ENCODE measurements at places on chromosomes 1 and 21.

GRCh38 chr1:58784758-58785441 lies 1.1 kb upstream of the JUN start:
- DNase-seq = peak; percentile 87

GRCh38 chr1:198910816-198911215 lies 272.0 kb downstream of the PTPRC start:
- no peak for DNase-seq

- no peak for DNase-seq
Measured at GRCh38 chr1:192620071-192620635, 15.8 kb upstream of the RGS13 start.

GRCh38 chr1:186519982-186520381 lies 59.1 kb upstream of the PDC start:
- no peak for DNase-seq

GRCh38 chr1:43034778-43035177 lies 76.1 kb upstream of the SLC2A1 start:
- DNase-seq = no peak

GRCh38 chr1:11142618-11143391 lies 43.1 kb upstream of the EXOSC10 start:
- DNase-seq = no peak

- DNase-seq = peak; percentile 94
Measured at GRCh38 chr1:65309304-65310077, at the start of gene DNAJC6. DNAJC6 (plus strand) TSS chr1:65309543; CDS start chr1:65309746, 203 bp downstream.

DNA sequence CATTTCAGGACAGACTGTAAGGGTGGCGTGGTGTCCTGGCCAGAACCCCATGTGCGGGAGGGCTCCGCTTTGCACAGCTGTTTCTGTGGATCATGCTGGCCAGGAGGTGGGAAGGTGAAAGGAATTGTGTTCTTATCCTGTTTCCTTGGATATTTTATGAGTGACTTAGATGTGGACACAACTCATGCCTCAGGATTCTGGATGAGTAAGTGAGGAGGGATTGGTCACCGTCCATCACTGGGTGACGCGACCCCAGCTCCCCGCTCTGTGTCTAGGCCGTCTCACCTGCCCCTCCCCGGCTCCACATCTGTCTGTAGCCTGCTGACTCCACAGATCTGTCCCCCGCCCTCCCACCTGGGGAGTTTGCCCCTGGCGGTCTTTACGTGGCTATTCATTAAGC lies 48.8 kb downstream of the PIK3CD start:
- DNase-seq = no peak

DNA sequence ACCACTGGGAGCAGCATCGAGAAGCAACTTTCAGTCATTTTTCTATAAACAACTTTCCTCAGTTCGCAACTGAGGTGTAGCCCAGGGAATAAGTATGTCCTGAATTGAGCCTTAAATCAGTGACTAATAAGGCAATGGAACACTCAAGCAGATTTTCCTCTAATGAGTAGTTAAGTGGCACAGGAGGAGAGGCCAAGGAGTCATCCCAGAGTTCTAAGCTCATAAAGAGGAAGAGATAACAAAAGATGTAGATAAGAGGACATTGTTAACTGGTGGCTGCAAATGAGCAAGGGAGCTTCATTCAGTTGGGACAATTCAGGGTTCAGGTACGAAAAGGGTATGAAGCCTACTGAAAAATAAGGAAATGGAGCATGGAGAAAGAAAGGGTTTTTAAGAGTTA lies 64.5 kb downstream of the LRRC40 start:
- no peak for DNase-seq

DNA sequence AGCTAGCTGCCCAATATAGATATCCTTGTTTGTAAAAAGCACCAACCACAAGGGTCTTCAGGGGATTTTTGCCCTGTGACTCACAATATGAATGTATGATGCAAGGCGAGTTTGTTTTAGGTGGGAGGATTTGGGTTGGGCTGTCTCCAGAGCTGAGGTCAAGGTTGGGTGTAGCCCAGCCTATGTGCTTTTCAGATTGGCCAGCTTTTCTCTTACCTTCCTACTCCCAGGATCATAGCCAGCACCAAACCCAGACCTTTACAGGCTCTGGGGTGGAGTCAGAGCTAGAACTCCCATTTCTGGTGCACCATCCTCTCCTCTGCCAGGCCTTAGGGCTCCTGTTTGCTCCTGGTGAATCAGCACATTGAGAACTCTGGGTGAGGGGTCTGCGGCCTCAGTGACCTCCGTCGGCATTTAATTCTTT lies 55.6 kb upstream of the GCLM start:
- no peak for DNase-seq

DNA sequence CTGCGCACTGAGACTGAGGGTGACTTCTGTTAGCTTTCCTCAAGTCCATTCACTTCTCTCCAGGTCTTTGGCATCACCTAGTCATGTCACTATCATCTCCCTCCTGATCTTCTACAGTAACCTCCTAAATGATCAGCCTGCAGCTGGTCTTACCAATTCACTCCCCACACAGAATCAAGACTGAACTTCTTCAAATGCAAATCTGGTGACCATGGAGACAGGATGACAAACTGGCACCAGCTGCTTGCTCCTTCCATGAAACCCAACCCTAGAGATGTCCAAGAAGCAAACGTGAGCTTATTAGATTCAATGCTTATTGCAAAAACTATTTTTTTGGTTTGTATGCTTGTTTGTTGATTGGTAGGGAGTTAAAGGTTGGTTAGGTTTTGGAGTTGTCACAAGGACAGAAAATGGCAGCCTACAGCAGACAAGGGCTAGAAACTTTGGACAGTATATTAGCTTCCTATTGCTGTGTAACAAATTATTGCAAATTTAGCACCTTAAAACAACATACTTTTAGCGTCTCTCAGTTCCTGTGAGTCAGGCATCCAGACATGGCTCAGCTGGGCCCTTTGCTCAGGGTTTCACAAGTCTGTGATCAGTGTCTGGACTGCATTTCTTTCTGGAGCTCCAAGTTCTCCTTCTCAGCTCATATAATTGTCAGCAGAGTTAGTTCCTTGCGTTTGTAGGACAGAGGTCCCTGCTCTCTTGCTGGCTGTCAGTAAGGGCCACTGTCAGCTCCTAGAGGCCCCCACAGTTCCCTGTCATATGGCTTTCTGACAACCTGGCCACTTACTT lies 53.3 kb upstream of the GJA8 start:
- no peak for DNase-seq

DNA sequence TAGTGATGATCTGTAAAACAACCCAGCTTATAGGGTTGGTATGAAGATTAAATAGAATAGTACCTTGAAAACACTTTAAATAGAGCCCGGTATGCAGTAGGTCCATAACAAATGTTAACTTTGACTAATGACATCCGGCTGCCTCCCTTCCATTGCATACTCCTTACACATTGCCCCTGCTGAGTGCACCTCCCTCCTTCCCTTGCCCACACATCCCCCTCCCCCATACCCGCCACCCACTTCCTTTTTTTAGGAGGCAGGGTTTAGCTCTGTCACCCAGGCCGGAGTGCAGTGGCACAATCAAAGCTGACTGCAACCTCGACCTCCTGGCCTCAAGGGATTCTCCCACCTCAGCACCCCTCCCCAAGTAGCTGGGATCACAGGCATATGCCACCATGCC lies 24.4 kb upstream of the ZC3H12A start:
- DNase-seq = no peak

- DNase-seq = peak; percentile 22
Measured at GRCh38 chr1:226814751-226815537, 55.5 kb upstream of the PSEN2 start.

GRCh38 chr1:227775841-227776240 lies 39.6 kb upstream of the PRSS38 start:
- DNase-seq = no peak

- DNase-seq = no peak
Measured at GRCh38 chr1:239287296-239287695, 99.1 kb upstream of the CHRM3 start.

GRCh38 chr1:112743174-112744008 lies 28.3 kb upstream of the PPM1J start:
- no peak for DNase-seq

- DNase-seq = peak; percentile 67
Measured at GRCh38 chr1:43952731-43953346, 6.1 kb downstream of the IPO13 start.

DNA sequence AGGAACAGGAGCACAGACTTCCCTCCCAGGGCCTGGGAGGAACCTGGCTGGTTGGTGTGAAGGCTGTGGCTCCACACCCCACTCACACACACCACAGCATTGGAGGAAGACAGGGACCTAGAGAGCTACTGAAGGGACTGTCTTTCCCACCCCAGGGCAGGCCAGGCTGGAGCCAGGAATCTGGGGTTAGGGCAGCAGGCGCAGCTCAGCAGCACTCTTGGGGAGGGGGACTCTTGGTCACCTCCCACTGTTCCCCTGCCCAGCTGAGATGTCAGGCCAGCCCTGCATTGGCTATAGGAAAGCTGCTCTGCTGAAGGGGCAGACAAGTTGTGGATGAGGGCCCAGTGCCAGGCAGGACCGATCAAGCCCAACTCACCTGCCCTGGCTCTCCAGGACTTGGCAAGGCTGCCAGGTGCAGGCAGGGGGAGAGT lies 1.6 kb upstream of the PLEKHA6 start:
- DNase-seq = no peak

DNA sequence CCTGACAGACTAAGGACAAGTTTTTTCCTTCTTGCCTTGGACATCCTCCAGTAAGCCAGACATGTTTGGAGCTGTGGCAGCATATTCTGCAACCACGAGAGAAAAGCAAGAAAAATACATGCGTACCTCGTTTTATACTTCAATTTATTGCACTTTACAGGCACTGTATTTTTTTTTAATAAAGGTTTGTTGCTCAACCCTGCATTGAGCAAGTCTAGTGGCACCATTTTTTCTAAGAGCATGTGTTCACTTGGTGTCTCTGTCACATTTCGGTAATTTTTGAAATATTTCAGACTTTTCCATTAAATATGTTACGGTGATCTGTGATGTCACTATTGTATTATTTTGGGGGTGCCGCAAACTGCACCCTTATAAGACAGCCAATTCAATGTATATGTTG lies 2.1 kb upstream of the SSX2IP start:
- no peak for DNase-seq

- DNase-seq = no peak
Measured at GRCh38 chr1:115090540-115090939, 1.2 kb upstream of the TSPAN2 start.

- DNase-seq = peak; percentile 36
Measured at GRCh38 chr1:101112051-101112780, 86.6 kb upstream of the DPH5 start.

DNA sequence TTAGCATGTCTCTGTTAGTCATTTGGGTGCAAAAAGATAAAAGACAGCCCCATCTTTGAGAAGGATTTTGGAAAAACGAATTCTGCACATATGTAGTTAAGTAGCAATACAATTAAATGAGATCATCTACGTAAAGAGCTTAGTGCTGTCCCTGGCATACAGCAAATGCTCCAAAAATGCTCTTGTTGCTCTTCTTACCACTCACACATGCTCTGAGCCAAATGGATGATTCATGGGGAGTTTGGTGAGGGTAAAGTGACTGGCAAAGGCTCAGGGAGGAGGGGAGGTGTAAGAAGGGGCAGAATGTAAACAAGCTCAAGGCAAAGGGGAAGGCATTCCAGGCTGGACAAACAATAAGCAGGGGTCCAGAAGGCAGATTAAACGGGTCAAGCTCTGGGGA lies 191.9 kb downstream of the AK5 start:
- DNase-seq = no peak

- peak; percentile 65 for DNase-seq
Measured at GRCh38 chr1:19484798-19485361, 459 bp downstream of the CAPZB start.

- no peak for DNase-seq
Measured at GRCh38 chr1:6267686-6268322, 6.9 kb upstream of the GPR153 start.

GRCh38 chr1:42164551-42165420 lies at the start of gene GUCA2A:
GUCA2A (minus strand) TSS chr1:42164745; CDS start chr1:42164712, 33 bp downstream.
- DNase-seq = no peak

DNA sequence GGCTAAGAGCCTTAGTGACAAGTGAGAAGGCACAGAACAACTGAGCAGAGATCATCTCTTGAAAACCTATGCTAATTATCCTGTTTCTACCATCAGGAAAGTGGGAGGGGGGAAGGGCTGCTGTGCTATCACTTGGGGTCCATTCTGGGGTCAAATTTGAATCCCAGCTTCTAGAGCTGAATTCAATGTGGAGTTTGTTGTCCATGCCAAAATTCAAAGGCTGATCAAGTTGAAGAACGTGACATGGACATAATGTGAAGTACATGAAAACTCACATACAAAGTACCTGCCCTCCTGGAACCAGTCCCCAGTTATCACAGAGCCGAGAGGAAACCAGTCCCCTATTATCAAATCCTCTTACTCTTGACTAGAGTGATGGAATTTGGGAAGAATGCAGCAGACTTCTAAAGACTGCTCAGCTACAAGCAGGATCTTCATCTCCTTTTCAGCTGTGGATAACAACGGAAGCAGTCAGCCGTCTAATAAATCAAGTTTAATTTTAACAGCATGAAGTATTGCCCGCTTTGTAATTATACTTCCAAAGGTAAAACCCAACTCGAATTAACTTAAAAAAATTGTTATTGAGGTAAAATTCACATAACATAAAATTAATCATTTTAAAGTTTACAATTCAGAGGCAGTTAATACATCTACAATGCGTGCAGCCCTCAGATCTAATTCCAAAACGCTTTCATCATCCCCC lies 78.3 kb downstream of the SLC45A1 start:
- peak; percentile 74 for DNase-seq

GRCh38 chr1:155507945-155508344 lies 54.7 kb downstream of the ASH1L start:
- DNase-seq = no peak

GRCh38 chr1:41749991-41750745 lies 168.6 kb downstream of the HIVEP3 start:
- no peak for DNase-seq

DNA sequence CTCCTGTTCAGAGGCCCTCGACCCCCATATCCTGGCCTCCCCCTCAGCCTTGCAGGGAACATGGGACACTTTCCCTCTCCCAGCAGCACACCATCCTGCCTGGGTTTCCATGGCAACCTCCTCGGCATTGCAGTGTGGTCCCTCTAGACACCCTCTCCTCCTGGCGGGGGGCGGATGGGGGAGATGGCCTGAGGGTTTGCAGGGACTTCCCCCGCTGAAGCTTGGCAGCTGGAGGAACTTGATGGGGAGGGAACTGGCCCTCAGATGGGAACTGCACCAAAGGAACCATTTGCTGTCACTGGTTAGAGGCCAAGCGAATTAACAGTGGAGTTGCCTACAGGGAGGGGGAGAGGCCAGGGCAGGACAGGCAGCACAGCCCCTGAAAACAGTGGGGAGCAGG lies 28.7 kb downstream of the RIMS3 start:
- peak; percentile 27 for DNase-seq

GRCh38 chr1:157201767-157202166 lies 63.6 kb upstream of the ETV3 start:
- no peak for DNase-seq

DNA sequence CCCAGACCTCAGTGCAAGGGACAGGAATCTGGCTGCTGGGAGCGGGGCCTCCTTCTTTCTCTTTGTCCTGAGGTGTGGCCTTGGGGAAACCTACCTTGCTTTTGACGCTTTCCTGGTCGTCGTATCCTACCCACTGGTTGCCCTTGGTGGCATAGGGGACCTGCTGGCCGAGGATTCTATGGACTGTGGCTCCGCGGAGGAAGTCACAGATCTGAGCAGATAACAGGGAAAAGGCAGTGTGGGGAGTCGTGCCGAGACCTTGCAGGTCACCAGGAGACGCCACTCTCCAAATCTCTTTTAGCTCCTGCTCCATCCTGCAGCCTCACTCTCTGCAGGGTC lies 4.0 kb upstream of the MYBPH start:
- DNase-seq = no peak

All from retina (tissue), 1 donor.